ENCODE measurements at places on chromosomes 2 and 18.

DNA sequence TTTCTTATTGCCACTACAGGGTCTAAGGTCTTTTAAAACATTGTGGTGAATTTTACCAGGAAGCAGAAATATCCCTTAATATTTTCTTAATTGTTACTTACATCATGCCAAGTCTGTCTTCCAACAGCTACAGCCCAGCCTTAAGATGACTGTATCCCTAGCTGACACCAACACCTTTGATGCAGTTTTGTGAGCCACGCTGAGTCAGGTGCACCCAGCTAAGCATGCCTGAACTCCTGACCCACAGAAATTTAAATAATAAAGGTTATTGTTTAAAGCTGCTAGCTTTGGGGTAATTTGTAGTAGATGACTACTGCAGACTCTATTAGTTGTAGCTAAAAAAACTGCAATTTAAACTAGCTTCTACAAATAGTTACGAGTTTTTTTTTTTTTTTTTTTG, 1757.9 kb upstream of the LRRTM1 start:
- no peak for DNase-seq

DNA sequence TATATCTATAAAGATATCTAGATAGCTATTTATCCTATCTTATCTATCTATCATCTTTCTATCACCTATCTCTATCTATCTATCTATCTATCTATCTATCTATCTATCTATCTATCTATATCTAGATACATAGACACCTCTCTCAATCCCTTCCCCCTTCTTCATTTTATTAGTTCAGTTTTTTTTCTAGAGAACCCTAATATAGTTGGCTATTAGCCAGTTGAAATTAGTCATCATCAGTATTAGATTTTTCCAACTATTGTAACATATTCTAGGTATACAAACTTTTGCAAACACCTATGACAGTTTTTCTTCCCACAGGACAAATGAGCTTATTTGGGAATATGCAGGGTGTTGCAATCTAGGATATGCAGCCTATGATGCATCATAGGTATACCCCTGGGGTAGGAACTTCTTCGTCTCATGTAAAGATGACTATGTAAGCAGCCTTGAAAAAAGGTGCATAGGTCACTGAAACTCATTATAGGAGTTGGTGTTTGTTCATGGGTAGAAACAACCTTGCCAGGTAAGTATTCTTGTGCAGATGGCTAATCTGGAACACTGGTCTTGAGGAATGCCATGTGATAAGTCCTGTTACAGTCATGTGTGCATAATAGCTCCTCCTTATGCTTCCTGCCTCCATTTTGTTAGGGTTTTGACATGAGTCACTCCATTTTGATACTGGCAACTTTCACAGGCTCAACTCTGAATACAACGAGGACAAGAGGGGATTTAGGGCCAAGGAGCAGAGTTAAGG, 160.7 kb upstream of the ZSWIM2 start:
- no peak for DNase-seq

- DNase-seq = no peak
Measured at GRCh38 chr2:69464575-69464974, 27.3 kb upstream of the NFU1 start.

DNA sequence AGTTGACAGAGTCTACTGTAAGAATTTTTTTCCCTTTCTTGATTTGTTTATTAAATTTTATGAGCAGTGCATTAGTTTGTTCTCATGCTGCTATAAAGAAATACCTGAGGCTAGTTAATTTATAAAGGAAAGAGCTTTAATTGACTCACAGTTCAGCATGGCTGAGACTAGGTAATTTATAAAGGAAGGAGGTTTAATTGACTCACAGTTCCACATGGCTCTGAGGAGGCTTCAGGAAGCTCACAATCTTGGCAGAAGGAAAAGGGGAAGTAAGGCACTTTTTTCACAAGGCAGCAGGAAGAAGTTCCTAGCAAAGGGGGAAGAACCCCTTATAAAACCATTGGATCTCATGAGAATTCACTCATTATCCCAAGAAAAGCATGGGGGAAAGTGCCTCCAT, 191.4 kb upstream of the VRK2 start:
- no peak for DNase-seq

DNA sequence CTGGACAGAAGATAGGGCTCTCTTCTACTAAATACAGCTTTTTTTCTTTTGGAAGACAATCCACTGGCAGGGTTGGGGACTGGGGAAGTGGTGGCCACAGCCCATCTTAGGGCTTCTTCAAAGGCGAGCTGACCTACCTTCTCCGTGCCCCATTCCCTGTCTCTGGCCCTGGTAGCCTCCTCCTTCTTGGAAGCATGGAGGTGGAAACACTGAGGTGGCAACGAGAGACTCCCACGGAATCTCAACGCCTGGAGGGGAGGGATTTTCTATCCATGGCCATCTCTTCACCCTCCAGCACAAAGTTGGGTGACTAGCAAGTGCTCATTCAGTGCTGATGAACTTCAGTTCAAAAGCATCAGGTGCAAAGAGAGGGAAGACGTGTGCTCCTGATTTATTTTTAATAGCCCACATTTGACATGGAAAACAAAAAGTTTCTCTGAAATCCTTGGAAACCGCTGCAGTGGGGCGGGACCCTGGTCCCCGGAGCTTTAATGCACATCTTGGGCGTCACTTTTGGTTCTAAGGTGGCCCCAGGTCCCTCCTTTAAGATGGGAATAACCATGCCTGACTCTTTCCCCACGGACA, 633 bp upstream of the ARMC9 start:
- no peak for DNase-seq

DNA sequence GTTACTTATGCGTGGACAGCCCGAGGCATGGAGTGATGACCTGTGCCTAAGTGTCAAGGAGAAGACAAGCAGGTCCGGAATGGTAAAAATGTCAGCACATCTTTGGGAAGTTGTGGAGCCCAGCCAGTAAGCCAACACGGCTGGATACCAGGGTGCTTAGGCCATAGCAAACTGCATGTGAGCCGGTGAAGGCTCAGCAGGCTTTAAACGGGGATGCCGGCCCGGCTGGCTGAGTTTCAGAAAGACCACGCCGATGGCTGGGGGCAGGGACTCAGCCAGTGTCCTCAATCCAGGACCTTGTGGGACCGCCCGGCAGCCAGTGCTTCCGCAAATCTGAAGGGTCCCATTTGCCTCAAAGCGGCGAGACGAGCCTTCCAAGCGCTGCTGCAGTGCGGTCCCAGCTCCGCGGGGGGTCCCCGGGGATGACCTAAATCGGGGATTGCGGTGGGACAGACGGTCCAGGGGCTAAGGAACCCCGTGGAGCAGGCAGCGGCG, 946 bp upstream of the AGAP1 start:
- DNase-seq = no peak

DNA sequence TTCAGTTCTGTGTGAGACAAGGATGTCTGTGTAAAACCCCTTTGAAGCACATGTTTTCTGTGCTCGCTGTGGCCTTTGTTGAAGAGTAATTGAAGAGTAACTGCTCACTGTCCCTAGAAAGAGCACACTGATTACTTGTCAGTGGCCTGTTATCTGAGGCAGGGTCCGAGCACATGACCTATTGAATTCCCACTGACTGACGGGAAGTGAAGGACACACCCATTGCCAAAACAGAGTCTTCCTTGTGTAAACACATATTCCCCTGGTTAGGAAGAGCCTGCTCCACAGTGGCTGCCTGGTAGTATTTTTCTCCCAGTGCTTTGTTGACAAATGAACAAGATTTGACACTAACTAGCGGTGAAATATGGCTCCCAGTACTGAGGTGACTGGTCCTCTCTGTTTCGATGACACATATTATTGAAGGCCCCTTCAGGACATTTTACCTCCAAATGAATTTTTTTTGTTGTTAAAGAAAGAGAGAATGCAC, 148.5 kb upstream of the GYPC start:
- DNase-seq = no peak

DNA sequence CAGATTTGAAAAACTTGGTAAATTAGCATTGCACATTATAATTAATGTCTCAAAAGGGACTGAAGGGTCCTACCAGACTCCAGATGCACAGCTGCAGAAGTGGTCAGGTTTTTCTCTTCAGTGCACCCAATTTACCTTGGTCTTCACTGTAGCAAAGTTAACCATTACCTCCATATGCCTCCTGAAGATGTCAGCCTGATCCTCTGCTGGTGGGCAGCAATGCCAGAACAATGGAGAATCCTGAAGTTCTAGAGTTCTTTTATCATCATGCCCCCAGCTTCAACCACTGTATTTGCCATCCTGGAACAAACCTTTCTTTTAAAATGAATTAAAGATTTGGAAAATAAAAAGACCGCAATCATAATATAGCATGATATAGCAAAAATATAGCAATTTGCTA, 1774.8 kb upstream of the CELF4 start:
- DNase-seq = no peak

DNA sequence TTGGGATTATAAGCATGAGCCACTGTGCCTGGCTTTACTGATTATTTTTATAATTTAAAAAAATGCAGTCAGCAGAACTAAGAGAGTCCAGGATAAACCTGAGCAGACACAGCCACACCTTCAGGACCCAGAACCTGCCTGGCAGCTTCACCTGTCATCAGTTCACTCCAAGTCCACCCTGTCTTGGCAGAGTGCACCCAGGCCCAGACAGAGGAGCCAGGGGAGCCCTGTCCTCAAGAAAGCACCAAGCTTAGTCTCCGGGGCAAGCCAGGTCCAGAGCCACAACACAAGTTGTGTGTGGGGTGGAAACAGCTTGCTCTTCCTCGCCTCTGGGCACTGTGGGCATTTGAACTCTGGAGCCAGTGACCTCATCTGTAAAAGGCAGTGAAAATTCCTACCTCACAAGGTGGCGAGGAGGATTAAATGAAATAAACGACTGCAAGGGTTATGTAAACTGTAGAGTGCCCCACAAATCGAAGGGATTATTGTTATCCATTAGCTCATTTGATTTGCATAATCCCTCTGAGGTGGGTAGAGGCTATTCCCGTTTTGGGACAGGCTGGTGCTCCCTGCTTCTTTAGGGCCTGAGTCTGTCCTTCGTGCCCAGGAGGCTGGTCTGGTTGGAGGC, 24.7 kb downstream of the MYCN start:
- no peak for DNase-seq

DNA sequence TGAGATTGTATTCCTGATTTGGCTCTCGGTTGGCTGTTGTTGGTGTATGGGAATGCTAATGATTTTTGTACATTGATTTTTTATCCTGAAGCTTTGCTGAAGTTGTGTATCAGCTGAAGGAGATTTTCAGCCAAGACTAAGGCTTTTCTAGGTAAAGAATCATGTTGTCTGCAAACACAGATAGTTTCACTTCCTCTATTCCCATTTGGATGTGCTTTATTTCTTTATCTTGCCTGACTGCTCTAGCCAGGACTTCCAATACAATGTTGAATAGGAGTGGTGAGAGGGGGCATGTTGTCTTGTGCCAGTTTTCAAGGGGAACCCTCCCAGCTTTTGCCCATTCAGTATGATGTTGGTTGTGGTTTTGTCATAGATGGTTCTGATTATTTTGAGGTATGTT, 90.4 kb downstream of the CYP26B1 start:
- DNase-seq = no peak

DNA sequence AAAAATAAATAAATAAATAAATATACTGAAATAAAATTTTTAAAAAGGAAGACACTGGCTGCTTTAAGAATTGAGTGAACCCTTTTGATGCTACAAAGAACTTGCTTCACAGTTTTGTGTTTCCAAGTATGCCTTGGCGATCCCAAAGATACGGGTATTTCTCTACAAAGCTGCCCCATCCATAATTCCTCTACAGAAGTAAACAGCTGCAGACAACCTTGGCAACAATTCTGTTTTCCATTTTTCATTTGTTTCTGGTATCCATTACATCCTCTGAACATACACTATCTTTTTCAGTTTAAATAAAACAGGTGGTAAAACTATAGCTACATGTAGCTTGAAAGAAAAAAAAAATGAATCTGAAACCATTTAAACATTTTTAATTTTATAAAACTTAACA, 552.8 kb upstream of the KLHL29 start:
- no peak for DNase-seq

- no peak for DNase-seq
Measured at GRCh38 chr2:129711816-129712675, 267.4 kb upstream of the RAB6C start.

DNA sequence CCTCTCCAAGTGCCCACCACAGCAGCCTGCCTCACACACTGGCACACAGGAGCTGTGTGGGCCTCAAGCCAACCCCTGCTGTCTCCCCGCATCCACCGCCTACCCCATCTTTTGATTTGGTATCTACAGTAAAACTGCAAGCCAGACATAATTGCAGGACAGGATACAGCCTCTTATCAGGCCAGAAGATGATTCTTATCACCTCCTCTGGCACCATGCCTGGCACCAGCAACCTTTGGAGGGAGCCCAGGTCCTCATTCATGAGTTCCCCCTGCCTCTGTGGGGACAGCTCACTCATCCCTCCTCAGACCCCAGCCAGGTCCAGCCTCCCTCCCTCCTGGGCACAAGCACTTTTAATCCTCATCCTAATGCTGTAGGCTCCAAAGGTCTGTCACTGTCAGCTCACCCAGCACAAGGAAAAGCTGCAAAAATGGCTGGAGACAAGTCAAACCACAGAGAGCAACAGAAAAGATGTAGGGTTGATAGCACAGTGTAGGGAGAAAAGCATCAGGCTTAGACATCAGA, 9.7 kb downstream of the RAB11FIP5 start:
- no peak for DNase-seq

DNA sequence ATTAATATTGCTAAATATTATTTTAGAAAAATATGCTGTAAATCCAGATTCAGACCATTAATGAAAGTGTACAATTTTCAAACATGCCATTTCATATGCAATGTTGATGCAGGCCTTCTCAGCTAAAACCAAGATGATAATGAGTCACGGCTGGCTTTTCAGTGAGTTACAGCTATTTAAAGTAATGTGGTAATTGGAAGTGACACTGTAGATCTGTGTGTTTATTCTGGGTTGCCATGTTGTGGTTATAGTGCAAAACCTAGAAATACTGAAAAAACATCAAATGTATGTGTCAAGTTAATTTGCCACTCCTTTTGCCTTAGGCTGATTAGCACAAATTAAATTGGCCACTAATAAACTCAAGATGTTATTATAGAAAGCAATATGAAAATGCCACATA, 506.6 kb downstream of the ERBB4 start:
- no peak for DNase-seq

- DNase-seq = peak; percentile 73
Measured at GRCh38 chr2:75311993-75312392, 112.7 kb upstream of the TACR1 start.

DNA sequence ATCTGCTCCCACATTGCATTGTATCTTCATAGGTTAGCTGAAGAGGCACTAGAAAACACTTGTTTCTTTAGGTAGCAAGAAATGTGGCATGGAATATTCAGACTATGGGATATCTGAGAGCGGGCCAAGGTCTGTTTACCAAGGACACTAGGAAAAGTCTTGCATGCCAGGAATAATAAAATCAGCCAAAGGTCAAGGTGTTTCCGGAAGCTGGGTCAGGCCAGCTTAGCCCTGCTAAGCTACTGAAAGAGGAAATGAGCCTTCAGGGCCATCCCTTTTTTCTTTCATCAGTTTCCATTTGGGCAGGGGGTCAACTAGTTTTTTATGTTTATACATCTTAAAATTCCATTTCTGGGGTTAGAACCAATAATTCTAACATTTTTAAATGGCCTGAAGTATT, 101.1 kb downstream of the DPP4 start:
- no peak for DNase-seq

GRCh38 chr2:37786191-37786698, 114.8 kb upstream of the CDC42EP3 start:
- no peak for DNase-seq

Measured in germinal center (tissue), 1 donor.